Right renal cortex interstitium (tissue), 3 donors: ENCODE measurements at places on chromosomes 7 and 10. TPM values are rescaled to one million over a fixed set of nuclear protein-coding genes. Genes with fewer than 3 reads are reported as not detected.

DNA sequence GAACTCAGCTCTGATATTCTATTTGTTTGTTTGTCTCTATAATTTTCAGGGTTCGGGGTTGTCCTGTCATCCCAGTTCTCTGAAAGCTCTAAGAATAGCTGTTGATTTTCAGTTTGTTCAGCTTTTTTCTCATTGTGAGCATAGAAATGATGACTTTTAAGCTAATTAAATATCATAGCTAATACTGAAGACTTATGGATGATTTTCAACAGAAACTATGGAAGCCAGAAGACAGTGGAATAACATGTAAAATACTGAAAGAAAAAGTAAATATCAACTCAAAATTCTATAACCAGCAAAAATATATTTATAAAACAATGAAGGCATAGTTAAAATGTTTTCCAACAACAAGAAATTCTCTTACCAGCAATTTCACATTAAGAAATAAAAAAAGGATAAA, 96.4 kb upstream of the ETV1 start:
- DNase-seq, result no peak

GRCh38 chr7:101957744-101958525, 140.5 kb downstream of the CUX1 start:
- DNase-seq, result no peak

DNA sequence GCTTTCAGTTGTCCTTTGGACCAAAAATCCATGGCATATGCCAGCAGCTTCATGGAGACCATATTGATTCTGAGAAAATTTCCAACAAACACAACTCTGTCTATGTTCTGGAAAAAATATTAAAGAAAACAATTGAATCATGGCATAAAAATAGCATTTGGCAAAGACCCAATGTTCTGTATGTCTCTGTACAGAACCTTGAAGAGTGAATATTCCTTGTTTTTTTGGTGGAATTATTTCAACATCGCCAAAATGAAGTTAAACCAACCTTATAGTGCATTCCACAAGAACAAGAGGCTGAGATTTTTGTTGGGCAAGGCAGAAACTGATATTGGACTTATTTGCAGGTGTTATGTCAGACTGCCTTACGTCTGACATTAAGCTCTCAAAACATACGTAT, 53.3 kb upstream of the SLC16A12 start:
- no peak for DNase-seq

GRCh38 chr10:69413221-69413865, 3.4 kb downstream of the TACR2 start:
- no peak for DNase-seq

- no peak for DNase-seq
Measured at GRCh38 chr10:83934641-83935338, 204.5 kb upstream of the GHITM start.

GRCh38 chr10:73581918-73582317, 9.2 kb downstream of the USP54 start:
- no peak for DNase-seq

GRCh38 chr10:5628451-5629302, 37.7 kb downstream of the ASB13 start:
- no peak for DNase-seq

- no peak for DNase-seq
Measured at GRCh38 chr7:130151591-130152492, 53.4 kb downstream of the TMEM209 start.

GRCh38 chr7:129072479-129073011, 17.6 kb upstream of the TNPO3 start:
- DNase-seq, result no peak

DNA sequence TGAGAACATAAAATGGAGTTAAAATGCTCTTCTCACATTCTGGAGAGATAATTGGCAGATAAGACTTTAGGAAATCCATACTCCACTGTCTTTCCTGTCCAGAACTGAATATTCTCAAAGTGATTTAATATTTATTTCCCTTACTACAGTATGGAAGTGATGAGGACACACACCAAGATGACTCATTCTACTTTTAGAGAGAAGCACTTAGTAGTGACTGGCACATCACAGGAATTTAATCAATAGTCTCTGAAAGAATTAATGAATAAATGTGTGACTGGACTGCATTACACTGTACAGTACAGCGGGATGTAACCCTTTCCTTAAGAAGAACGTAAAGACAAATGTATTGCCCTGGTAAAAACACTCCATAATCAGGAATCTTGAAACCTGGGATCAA, 116.7 kb downstream of the SEMA3E start:
- no peak for DNase-seq

DNA sequence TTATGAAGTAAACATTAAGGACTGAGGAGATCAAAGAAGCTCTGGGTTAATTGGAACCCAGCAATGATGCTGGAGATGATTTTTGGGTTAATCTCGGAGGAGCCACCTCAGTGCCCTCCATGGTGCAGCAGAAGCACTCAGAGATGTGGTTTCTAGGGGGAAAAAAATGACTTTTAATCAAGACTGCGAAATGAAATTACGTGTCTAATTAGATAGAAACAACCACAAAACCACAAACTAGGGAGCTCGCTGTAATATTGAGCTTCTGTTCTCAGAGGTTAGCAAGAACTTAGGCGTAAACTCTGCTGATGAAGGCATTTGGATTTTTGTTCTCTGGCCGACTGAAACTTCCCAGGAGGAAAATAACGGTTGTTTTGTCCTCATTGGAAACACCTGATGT, 319.0 kb downstream of the GRID1 start:
- DNase-seq, result no peak

DNA sequence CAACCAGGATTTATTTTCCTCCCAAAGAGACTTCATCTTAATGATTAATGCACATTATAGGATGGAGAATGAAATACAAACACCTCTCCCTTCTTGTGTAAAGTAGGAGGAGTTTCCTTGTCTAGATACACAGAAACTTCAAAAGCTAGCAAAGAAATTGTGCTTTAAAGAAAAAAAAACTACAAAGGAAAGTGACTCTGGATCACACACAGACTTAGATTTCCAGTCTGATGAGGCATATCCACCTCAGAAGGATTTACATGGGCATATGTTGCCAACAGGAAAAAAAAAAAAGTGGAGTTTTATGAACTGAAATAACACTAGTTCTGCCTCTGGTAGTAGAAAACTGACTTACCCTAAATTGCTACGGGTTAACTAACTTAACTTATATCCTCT, 449.6 kb downstream of the KCNMA1 start:
- DNase-seq, result no peak

DNA sequence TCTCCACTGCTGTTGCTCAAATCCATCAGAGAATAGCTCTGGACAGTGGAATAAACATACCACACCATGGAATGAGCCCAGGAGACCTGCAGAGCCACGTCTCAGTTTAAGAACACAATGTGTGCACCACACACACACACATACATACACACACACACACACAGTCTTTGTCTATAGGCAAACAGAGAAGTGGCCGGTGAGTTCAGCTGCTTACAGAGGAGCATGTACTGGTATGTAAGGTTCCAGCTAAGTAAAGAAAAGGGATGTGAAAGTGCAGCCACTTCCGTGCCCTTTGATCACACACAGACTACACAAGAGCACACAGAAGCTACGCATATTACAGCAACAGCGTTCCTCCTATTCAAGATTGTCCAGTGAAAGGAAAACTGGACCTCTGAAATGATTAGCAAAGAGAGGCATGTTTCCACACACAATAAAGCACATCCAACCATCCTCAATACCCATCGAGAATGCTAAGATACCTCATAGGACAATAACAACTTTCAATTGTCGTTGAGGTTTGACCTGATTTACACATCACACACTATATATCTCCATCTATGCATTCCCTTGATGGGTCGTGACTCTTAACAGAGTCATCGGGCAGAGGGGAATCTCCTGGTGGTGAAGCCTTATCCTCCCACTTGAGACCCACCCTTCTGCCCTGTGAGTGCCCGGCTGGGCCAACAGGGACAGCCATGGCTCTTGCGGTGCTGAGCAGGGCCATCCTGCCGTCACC, 23.6 kb downstream of the SLC35B4 start:
- DNase-seq, result no peak

DNA sequence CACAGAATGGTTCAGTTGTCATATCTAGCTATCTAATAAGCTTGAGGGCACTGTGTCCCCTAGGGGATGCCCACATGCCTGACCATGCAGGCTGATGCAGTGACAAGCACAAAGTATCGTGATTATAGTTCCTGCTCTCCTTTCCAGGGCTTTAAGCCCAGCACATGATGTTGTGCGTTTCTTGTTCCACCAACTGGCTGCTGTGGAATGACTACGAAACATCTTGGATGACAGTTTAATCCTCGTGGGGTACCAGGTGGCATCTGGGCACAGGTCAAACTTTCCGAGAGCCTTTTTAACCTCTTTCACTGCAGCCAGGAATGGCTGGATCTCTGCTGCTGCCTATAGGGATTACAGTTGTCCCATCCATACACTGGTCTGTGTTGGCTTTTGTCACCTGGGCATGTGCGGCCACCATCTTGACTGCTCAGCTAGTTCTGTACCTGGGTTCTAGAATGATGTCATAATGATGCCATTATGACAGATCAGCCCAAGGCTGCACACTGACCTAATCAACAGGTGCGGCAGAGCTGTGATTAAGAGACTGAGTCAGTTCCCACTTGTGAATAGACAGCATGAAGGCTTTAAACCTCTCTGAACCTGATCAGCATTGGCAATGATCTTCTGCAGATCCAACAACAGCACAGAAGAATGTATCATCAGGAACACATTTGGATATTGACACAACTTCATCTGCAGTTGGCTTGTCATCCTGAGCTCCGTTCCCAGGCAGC, 144.1 kb downstream of the DLG5 start:
- DNase-seq, result no peak

DNA sequence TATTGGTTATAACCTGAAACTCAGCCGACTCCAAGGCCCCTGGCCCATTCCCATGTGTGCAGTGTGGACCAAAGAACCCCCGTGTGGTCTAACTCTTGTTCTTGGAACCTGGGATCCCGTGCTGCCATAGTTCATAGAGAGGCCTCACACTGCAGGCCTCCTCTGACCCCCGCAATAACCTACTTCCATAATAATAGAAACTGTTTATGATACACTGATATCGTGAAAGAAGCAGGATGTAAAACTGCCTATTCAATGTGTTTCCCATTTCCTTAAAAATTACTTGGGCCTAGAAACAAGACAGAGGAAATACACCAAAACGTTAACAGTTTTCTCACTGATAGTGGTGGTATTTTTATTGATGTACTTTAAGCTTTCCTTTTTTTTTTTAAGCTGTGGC, 109.2 kb upstream of the KDM7A start:
- DNase-seq, result no peak

GRCh38 chr7:121853307-121853706, 19.7 kb upstream of the PTPRZ1 start:
- no peak for DNase-seq

DNA sequence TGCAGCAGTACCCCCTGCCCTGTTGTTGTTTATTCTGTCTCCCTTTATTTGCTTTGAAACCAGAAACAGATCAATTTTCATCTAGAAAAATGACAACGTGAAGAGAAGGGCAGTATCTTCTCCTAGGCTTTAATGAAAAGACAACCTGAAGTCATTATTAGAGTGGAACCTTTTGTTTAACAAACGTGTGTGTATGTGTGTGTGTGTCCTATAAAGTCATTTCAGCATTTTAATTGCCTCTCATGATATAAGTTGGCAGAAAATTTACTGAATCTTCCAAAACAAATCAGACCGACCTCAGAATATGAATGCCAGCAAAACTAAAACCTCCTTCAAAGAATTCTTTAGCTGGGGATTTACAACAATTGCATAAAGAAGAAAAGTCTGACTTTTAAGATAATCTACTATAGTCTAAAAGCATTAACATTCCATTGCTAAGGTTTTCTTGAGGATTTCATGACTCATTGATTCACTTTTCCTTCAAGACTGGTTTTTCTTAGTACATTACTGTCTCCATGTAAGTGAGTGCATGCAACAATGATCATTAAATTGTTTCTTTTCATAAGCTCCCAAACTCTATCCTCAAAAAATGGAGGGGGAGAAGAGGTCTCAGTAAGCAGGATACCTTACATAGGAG, 3.2 kb downstream of the GLI3 start:
- DNase-seq, result no peak

DNA sequence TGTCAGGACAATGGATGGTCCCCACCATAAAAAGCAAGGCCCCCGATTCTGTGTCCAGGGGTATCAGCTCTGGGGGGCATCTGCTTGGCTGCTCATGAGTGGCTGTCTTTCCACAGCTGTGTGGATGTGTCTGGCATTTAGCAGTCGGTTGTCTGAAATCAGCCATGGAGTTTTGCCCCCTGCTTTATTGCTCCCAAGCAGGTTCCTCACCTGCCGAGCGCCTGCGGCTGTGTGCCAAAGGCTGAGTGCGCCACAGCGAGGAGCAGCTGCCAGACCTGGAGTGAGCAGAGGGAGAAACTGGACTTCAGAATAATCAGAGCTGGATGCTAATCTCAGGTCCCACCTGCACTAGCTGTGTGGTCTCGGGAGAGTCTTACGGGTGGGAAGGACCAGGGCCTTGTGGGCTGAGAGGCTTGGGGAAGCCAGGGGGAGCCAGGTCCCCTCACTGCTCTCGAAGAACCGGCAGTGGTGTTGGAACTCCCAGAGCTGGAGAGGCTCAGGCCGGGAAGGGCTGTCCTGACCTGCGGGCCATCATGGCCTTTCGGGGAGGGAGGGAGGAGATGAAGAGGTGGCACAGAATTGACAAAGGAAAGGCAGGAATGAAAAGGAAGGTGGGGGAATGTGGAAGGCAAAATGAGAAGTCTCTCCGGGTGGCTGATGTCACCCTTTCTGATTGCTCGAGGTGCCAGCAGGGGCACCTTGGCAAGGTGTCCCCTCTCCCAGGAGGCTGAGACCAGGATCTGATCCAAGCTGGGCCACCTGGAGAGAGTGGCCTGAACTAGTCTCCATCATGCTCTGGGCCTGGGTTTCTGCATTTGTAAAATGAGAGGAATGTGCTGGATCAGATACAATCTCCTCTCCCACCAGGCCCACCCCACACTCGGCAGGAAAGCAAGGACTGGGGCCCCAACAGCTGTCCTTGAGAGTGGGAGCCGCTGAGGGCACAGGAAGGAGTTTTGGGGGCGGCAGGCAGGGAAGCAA, 30.2 kb upstream of the LEP start:
- DNase-seq, result no peak

DNA sequence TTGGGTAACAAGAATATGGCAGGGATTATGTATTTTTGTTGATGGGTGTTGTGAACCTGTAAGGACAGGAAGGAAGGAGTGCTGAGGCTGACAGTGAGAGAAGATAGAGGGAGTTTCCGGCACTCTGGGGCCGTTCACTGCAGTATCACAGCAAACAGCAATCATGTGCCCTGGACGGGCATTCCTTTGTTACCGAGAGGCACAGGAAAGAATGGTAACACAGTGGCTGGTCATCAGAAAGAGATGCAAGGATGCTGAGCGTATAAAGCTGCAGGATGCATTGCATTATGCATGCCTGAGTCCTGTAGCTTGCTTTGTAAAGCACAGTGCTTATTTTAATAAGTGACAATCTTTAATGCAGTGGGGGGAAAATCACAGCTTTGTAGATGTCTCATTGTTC, 286.8 kb downstream of the RPS24 start:
- no peak for DNase-seq

The HTR5A gene
- polyA plus RNA-seq, result not detected

The DDX50 gene
- 77.2 TPM for polyA plus RNA-seq

The C10orf62 gene
- 0.35 TPM for polyA plus RNA-seq

The UTF1 gene
- not detected for polyA plus RNA-seq

The PCDH15 gene
- 5.1 TPM for polyA plus RNA-seq

The NHLRC2 gene
- polyA plus RNA-seq, result 16.6 TPM

The PRPS1L1 gene
- polyA plus RNA-seq, result not detected

The OGDHL gene
- 45.7 TPM for polyA plus RNA-seq

The PTPN12 gene
- 112 TPM for polyA plus RNA-seq

The VGF gene
- polyA plus RNA-seq, result 0.21 TPM

The PROSER2 gene
- polyA plus RNA-seq, result 4.7 TPM

The CALCR gene
- polyA plus RNA-seq, result 1.1 TPM

The ESYT2 gene
- 47.1 TPM for polyA plus RNA-seq

The ZNF853 gene
- 16.8 TPM for polyA plus RNA-seq

The CFAP46 gene
- 7.8 TPM for polyA plus RNA-seq

The LRIT1 gene
- not detected for polyA plus RNA-seq

The UNC5B gene
- polyA plus RNA-seq, result 65.0 TPM

The SEMA3E gene
- polyA plus RNA-seq, result 1.8 TPM
